CD4-positive, alpha-beta memory T cell (primary cell): ENCODE measurements at places on chromosomes 5 and 9. TPM values are rescaled to one million over a fixed set of nuclear protein-coding genes. Genes with fewer than 3 reads are reported as not detected.

- DNase-seq, result no peak
These were observed 97.1 kb downstream of the SLC44A1 start for GRCh38 chr9:105341434-105342146.

The ARHGEF28 gene
- total RNA-seq, result not detected

The NOL6 gene
- total RNA-seq, result 41.1 TPM

- DNase-seq, result no peak
These were observed 8.0 kb upstream of the PCA3 start for GRCh38 chr9:76756268-76756640.
